ENCODE measurements at places on chromosomes 2 and 18.
A peak's percentile ranks its signal among the peaks of the same experiment; 100 is the strongest.

DNA sequence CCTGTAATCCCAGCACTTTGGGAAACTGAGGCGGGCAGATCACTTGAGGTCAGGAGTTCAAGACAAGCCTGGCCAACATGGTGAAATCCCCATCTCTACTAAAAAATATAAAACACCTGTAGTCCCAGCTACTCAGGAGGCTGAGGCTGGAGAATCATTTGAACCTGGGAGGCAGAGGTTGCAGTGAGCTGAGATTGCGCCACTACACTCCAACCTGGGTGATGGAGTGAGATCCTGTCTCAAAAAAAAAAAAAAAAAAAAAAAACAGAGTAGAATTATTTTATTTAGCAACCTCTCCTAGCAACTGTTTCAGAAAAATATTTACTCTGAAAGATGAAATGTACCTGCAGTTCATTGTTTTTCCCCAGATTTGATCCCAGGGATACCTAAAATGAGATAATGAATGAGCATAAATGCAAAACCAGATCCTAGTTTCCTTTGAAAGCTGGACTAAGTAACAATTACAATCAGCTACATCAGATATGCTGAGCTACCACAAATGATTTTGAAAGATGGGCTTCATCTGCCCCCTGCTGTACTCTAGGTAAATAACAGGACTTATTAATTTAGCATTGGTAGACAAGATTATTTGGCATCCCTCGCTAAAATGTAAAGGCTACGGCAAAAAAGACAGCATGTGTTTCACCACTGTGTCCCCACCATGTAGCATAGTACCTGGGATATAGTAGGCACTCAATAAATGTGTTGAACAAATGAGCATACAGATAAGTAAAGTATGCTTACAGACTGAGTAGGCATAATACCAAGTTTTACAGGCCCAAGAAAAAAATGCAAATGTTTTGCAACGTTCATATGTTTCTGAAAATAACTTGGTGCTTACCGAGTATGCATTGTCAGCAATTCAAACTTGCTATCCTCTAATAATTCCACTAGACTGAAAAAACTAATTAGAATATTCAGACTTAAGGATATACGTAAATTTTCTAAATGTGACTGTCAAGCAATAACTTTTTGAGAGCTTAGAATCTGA, 102.5 kb downstream of the ATL2 start:
- DNase-seq: peak; percentile 25

- no peak for DNase-seq
Measured at GRCh38 chr2:181104512-181105115, 124.2 kb downstream of the UBE2E3 start.

GRCh38 chr2:6368281-6368680, 497.4 kb downstream of the CMPK2 start:
- no peak for DNase-seq

- DNase-seq: no peak
Measured at GRCh38 chr2:181643151-181643550, 13.8 kb downstream of the CERKL start.

DNA sequence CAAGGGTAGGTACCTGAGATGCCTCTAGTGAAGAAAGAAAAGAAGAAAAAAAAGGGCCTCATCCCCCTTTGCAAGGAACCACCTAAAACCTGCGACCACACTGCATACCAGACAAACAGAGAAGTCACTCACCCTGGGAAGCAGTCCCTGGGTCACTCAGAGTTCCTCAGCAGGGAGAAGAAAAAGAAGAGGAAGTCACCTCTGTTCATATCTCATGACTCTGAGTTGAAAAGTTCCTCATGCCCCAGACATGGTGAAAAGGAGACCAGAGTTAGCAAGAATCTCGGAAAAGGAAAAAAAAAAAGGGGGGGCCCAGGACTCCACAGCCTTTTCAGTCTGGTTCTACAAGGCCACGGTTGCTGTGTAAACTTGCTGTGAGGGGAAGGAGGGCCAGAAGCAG, 478.4 kb upstream of the NRXN1 start:
- no peak for DNase-seq

- DNase-seq: no peak
Measured at GRCh38 chr18:36628435-36629137, 200.2 kb downstream of the TPGS2 start.

All from NCI-H1930 (cell line).